ENCODE measurements at places on chromosomes 2 and 18. TPM values are rescaled to one million over a fixed set of nuclear protein-coding genes. Genes with fewer than 3 reads are reported as not detected.

The SP9 gene
- not detected for total RNA-seq

The CRYGD gene
- not detected for total RNA-seq

- DNase-seq = no peak
These were observed 39.8 kb upstream of the CDKL4 start for GRCh38 chr2:39283561-39283960.

DNA sequence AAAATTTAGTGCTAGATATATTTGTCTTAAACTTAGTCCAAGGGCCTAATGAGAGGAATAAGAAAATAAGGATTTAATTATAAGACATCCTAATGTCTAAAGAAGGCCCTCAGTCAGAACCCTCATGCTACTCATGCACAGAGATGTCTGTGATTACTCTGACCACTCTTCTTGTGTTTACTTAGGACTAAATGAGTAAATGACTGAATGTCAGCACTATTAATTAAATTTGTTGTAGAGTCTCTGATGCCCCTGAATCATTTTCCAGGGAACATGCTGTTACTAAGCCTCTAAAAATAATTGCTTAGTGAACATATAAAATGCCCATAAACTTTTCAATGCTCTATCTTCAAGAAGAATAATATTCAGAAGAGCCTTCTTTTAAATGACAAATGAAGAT lies 32.4 kb downstream of the GULP1 start:
- no peak for DNase-seq

GRCh38 chr2:212958757-212959295 lies 192.6 kb downstream of the IKZF2 start:
- DNase-seq = no peak

DNA sequence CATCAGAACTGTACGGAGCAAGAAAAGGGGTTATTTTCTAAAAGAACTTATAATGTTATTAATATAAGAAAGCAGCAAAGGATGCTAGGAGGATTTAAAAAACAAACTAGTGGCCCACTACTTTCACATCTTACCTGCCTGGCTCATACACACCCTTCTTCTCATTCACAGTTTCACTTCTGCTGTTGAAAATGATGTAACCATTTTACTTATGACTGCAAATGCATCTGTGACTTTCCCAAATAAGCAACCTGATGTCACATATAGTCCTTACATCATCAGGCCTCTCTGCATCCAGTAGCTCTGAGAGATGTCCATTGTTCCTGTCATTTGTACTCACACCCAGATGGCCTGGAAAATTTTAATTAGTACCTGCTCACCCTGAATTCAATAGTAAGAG lies 101.8 kb upstream of the MYO3B start:
- no peak for DNase-seq
